Stimulated activated CD4-positive, alpha-beta T cell treated with anti-CD3 and anti-CD28 coated beads, Interleukin-2, amount 100 ng/mL, for 4 hours (primary cell): ENCODE measurements at places on chromosomes 11 and 22.

GRCh38 chr11:93983542-93984195, 37.5 kb upstream of the HEPHL1 start:
- no peak for DNase-seq

- DNase-seq: no peak
These were observed 27.2 kb upstream of the RASSF10 start for GRCh38 chr11:12981676-12982522.

DNA sequence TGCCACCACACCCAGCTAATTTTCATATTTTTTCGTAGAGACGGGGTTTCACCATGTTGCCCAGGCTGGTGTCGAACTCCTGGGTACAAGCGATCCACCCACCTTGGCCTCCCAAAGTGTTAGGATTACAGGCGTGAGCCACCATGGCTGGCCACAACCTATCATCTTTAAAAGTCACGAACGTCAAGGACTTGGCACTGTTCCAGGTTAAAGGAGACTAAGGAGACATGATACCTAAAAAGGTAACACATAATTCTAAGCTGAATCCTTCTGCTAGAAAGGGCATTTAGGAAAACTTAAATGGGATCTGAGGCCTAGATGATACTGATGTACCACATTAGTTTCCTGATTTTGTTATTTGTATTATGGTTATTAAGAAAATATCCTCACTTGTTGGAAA, 43.3 kb upstream of the SYT9 start:
- DNase-seq: no peak

DNA sequence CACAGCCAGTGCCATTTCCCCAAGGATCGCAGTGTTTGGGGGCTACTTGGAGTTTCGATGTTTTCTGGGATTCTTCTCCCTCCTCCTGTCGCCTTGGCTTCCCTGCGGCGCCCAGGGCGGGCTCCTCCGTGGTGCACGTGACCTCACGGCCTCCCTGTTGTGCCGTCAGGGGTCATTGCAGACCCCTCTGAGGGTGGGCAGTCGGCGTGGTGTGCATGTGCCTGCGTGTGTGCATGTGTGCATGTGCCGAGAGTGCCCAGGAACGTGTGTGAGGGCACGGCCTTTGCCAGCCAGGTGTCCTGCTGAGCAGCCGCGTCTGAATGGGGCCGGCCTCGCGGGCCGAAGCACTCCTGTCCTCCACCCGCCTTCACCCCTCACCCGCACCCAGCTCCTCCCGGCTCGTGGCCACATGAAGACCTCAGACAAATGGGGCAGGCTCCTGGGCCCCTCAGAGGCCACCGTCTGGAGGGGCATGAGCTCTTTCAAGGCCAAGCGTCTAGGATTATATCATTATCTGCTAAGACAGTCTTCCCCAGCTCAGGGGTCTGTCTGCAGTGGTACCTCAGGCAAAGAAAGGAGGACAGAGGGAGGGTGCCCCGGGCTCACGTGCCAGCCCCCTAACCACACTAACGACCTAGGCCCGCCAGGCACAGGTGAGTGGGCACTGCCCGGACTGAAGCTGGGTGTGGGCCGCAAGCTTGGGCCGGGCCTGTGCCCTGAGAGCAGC, 9.4 kb upstream of the MRPL23 start:
- no peak for DNase-seq

- peak; percentile 6 for DNase-seq
These were observed 25.2 kb upstream of the CARD16 start for GRCh38 chr11:105070306-105070705.

- no peak for DNase-seq
These were observed 107.0 kb upstream of the SESN3 start for GRCh38 chr11:95337972-95338429.

DNA sequence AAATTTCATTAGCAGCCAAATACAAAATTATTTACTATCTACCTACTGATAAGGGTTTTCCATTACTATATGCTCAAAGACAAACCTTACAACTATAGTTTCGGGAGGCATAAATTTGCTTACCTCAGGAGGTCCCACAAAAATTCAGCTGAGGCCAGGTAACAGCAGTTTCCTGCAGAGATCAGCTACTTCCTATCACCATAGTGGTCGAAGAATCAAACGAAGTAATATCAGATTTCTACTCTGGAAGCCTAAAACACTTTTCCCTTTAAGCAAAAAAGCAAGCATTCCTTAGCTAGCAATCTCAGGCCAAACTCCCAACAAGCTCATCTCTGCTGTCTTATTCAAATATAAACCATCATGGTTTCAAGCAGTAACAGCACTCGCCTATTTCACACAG, 3.1 kb downstream of the NAP1L4 start:
- DNase-seq: no peak
